AG04450 (cell line): ENCODE measurements at places on chromosomes 16 and 17.

- DNase-seq, result no peak
These were observed 2064.6 kb downstream of the TP53TG3F start for GRCh38 chr16:35523991-35524390.

DNA sequence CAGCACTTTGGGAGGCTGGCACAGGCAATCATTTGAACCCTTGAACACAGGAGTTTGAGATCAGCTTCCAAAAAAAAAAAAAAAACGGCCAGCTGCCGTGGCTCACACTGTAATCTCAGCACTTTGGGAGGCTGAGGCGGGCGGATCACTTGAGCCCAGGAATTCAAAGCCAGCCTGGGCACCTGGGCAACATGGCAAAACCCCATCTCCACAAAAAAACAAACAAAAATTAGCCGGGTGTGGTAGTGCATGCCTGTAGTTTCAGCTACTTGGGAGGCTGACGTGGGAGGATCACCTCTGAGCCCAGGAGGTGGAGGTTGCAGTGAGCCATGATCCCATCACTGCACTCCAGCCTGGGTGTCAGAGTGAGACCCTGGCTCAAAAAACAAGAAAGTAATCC lies 39.0 kb downstream of the GRB2 start:
- DNase-seq, result no peak

- no peak for DNase-seq
These were observed 4.4 kb downstream of the CDK5RAP3 start for GRCh38 chr17:47975189-47975822.

GRCh38 chr16:72369274-72369673 lies 197.3 kb upstream of the PMFBP1 start:
- no peak for DNase-seq

DNA sequence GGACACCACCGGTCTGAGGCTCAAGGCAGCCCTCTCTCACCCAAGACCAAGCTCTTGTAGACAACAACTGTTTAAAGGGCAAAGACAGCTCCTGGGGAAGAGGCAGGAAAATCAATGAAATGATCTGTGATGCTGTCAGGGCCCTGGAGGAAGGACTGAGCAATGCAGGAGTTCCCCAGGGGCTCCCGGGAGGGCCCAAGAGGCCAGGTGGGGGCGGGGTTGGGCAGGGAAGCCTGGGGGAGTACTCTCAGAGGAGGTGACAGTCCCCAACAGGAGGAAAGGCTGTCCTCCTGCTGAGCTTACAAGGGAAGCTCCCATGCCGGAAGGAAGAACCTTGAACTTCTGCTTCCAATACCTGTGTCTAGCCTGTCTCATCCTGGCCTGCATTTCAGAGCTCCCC lies 8.3 kb upstream of the NOS2 start:
- DNase-seq, result no peak

- no peak for DNase-seq
These were observed 39.9 kb downstream of the RNF157 start for GRCh38 chr17:76200354-76200753.

GRCh38 chr16:84686707-84687298 lies 13.0 kb upstream of the USP10 start:
- no peak for DNase-seq

DNA sequence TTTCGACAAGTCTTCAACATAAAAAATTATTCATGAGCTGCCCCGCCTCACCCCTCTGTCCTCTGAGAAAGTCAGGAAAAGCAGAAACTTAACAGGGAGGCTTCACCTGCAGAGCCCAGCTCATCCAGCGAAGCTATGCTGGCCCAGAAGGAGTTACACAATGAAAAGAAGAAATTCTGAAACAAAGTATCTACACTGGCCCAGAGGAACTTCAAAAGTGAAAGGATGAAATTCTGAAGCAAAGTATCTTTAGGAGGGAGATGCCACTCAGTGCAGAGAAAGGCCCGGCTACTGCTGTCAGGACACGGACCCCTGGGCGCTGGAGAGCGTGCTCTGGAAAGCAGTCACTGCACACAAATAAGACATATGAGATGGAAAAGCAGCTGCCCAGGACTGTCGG lies 1.6 kb downstream of the GALNS start:
- DNase-seq, result no peak

DNA sequence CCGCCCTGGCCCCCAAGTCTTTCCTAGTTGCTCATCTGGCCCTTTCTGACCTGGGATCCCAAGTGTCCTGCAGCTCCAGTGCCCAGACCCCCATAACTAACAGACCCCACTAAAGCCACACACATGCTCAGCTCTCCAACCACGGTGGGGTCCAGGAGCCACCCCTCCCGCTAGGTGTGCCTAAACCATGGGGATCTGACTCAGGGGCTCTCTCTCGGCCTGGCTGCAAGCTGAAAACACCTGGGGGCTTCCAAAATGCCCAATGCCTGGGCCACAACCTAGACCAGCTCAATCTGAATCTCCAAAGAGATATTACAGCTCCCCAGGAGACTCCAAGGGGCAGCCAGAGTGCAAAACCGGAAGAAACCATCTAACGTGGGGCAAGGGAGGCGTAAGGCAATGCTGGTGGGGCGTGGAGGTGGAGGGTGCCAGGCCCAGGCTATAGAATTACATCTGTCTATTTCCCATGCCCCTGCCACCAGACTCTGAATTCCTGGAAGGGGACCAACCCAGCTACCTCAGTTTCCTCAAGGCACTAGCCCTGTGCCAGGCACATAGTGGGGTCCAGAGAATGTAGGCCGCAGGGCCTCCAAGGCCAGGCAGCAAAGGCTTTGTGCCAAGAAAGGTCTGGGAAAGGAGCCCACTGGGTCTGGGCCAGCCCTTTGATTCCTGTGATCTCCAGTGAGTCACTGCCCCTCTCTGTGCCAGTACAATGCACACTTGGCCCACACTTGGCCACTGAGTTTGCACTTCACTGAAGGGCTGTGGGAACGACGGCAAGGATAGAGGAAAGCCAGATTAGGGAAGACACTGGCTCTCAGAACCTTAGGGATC lies 3.3 kb downstream of the CD2BP2 start:
- peak; percentile 75 for DNase-seq

- DNase-seq, result peak; percentile 100
These were observed 22.4 kb upstream of the CRYM start for GRCh38 chr16:21300309-21301167.

GRCh38 chr17:82649501-82650261 lies 1.4 kb upstream of the WDR45B start:
- DNase-seq, result no peak

- DNase-seq, result no peak
These were observed 470 bp downstream of the DCUN1D3 start for GRCh38 chr16:20899477-20900298.

DNA sequence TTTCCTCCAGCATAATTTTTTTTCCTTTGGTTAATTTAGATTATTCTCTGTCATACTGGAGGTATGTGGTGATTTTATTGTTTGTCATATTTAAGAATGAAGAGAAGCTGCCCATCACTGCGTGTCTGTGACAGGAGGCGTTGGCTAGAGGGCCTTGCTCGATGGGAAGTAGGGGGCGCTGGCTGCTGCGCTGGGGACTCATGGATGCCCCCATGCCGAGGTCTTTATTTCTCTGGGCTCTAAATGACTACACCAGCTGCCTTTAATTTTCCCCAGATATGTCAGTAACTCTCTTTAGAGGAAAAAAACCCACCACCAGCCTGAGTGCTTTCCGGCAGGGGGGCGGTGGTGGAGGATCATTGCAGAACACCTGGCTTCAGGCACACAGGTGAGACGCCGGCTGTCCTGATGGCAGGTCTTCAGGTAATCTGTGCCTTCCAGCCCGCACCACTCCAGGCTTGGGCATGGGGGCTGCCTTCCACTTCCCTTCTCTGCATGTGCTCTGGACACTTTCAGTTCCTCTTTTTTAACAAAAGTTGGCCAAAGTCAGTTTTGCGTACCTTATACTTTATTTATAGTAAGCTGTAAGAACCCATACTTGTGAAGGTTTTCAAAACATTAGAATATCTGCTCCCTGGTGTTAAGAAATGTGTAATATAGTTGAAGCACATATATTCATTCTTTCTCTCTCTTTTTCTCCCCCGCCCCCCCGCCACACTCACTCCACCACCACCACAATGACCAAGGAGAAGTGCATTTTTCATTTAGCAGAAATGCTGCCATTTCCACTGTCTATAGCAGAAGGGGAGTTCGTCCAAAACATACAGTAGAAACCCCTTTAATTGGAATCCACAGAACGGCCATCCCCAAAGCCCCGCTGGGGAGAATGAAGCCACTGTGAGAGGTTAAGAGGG lies 192.7 kb downstream of the RPTOR start:
- DNase-seq, result no peak

DNA sequence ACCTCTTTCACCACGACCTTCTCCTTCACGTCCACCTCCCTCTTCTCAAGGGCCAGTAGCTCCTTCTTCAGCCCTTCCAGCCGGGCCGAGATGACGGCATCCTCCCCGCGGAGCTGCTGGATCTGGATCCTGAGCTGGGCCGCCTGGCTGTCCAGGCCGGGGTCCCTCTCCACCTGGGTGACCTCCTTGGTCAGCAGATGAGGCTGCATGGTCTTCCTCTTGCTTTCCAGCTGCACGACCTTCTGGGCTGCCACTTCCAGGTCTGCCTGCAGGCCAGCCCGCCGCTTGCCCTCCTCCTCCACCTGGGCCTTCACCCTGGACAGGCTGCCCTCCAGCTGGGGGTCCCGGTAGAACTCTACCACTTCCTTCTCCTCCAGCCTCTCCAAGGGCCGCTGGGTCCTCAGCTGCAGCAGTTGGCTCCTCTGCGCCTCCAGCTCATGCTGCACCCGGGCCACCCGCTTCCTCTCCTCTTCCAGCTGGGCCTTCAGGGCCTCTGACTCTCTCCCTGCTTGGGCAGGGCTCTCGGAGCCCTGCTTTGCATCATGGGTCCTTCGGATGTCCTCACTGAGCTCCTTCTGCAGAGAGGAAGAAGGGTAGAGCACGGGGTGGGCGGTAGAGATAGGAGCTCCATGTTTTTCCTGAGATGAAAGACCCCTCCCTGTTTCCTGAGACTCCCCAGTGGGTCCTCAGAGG lies 9.5 kb downstream of the CDK3 start:
- DNase-seq, result no peak

- no peak for DNase-seq
These were observed 79.9 kb downstream of the TMEM100 start for GRCh38 chr17:55642741-55643140.

DNA sequence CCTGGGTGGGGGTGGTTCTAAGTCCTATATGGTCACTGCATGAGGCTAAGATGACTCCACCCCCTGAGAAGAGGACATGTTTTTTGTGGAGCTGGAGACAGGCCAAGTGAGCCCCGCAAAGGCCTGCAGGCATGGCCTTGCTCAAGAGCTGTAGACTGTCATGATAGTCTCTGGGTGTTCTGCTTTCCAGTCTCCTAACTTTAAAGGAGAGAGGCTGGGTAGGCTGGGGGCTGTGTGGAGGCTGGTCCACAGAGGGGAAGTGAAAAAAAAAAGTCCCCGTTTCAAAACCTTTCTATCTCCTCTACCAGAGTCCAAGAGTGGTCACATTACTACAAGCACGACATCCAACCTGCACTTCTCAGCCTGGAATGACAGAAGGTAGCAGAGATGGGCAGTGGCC lies 27.1 kb downstream of the CDRT4 start:
- DNase-seq, result no peak

- no peak for DNase-seq
These were observed 26.9 kb downstream of the GPT2 start for GRCh38 chr16:46911038-46911437.

GRCh38 chr16:85418978-85419491 lies 194.1 kb upstream of the GSE1 start:
- DNase-seq, result no peak

- DNase-seq, result no peak
These were observed 121.9 kb upstream of the HS3ST2 start for GRCh38 chr16:22692034-22692433.

DNA sequence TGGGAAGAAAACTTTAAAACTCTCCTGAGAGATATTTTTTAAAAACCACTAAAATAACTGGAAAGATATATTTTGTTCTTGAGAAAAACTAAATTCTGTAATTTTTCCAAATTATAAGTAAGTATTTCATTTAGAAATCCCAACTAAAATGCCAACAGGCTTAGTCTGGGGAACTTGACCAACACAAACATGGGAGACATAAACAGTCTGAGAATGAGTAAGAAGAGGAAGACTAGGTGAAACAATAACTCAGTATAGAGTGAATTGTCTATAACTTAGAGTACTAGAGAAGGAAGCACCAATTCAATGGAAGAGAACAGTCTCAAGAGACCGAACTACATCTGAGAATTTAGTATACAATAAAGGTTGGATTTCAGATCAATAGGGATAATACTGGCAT lies 2.9 kb downstream of the CMTM1 start:
- DNase-seq, result no peak

DNA sequence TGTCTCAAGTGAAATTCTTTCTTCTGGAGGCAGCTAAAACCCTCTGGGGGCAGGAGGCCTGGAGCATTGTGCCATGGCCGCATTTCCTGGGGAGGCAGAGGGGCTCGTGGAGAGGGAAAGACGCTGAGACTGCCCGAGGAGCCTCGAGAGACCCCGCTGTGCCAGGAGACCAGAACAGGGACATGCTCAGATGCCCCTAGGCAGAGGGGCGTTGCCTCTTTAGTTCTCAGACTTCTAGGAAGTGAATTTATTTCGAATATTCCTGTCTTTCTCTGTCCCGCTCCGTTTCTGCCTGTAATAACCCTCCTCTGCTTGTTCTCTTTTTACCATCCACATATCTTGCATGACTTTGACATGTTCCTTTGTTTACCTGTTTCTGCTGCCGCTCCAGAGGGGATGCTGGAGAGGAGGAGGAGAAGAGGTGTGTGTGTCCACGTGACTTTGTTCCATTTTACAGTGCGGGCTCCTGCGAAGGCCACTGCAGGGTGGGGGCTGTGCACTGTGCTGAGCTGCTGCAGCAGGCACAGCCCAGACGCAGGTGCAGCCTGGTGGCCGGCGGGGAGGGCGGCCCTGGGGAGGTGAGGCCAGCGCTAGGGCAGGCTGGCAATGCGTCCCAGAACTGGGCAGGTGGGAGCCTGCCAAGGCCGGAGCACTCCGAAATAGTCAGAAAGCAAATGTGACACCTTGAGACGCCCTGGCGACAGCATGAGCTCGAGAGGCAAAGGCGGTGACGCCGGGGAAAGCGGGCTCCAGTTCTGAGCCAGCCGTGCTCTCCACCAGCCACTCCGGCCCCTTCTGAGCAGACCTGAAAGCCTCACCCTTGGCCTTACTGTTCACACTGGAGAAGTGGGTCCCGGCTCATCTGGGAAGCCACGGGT lies 29.9 kb downstream of the CIBAR2 start:
- no peak for DNase-seq

GRCh38 chr16:50474138-50474537 lies 74.1 kb upstream of the NKD1 start:
- no peak for DNase-seq

GRCh38 chr16:27152121-27152520 lies 51.2 kb upstream of the KDM8 start:
- DNase-seq, result no peak
